NCI-H1092 (cell line): ENCODE measurements at places on chromosomes 13 and 19.

GRCh38 chr19:31290931-31291590 lies 58.2 kb downstream of the TSHZ3 start:
- DNase-seq: no peak

DNA sequence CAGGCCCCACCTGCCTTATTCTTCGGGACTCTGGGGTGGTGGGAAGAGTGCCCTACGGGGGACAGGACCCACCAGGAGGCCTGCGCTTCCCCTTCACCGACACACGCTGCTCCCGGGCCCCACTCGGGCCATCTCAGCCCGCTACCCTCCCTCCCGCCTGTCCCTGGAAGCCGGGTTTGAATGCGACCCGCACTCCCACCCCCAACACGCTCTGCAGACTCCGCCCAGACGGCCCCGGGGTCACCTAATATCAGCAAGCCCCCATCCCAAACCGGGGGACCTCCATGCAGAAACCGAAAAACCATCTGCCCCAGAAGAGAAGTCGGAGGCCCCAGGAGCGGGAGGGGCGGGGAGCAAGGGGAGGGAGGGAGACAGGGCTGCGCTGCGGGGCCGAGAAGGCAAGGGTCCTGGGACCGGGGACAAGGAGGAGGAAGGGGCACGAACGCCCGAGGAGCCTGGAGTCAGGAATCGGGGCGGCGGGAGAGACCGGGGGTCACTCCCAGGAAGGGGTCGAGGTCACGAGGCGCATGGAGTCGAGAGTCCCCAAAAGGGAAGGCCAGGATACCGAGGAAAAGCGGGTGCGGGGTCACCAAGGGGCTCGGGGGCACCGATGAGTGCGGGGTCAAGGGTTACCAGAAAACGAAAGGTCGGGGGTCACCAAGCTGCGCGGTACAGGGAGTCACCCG lies 766 bp downstream of the SBNO2 start:
- no peak for DNase-seq

DNA sequence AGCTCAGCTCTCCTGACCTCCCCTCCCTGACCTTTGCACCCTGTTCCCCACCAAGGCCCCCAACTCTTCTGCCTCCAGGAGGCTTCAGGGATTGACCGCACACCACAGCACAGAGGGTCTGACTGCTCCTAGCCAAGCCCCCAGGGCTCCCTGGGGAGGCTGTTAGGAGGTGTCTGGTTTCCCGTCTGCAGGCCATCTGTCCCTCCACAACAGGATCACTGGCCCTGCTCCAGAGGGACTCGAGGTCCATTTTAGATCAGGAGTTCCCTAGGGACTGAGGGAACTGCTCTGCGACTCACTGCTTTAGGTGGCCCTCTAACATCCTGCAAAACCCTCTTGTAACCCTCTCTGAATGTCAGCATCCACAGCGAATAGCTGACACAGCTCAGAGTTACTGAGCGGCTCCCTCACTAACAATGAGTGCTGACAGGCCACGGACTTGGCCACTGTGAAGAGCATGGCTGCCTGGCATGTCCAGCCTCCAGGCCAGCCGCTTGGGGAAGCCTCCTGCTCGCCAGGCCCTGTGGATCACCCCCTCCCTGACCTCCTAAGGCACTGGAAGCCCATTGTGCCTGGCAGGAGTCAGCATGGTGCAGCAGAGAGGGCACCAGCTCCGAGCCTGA lies 17.7 kb downstream of the GRIK5 start:
- peak; percentile 72 for DNase-seq

- DNase-seq: no peak
Observed at GRCh38 chr13:113875429-113875815, 11.5 kb upstream of the GAS6 start.

DNA sequence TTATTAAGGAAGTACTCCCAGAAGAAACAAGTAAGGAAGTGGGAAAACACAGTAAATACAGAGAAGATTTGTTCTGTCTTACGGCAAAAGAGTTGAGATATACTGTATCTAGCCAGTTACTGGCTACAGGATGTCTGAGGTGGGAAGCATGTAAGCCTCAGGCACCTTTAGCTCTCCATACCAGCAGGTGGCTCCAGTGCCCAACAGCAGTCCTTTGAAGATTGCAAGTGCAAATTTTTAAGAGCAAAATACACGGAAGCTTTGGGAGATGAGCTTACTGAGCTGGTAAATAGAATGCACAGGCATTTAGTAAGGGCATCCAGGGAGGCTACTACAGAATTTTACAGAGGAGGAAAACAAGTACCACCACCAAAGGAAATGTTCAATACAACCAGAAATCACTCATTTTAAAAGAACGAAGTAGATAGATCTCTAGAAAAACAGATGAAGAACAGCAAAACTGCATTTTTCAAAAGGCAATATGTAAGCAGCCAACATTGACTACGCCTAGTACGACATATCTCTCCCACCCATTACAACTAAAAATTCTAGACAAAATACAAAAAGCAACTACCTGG lies 57.9 kb upstream of the VSTM2B start:
- no peak for DNase-seq

DNA sequence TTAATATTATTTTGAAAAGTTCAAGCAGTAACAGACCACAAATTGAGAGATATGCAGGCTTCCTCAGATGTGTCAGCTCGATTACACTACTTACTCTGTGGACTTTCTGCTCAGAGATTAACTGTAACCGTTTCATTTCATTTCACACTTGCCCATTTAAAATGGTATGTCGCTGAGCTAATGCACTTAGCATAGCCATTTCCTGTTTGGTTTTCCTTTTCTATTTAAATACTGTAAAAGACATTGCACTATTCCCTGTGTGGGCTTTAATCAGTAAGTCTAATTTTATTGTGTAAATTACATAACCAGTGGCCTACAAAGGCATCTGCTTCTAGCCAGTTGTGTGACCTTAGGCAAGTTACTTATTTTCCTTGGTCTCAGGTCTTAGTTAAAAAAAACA lies 237.6 kb downstream of the LACC1 start:
- no peak for DNase-seq

DNA sequence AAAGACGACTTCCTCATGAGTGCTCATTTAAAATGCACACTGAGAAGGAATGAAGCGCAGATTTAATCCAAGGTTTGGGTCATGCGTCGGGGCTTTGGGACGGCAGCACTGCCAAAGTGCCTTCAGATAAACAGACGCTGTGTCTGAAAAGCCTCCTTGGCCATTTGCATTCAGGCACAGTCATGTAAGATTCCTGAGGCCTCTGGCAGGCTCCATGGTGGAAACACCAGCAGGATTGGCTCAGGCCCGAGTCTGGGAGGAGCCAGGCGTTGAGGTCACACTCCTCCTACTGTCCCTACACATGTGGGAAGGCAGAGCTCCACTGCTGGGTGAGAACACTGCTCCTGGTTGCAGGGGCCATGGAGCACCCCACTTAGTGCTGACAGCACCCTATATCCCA lies 113.3 kb upstream of the KL start:
- no peak for DNase-seq

DNA sequence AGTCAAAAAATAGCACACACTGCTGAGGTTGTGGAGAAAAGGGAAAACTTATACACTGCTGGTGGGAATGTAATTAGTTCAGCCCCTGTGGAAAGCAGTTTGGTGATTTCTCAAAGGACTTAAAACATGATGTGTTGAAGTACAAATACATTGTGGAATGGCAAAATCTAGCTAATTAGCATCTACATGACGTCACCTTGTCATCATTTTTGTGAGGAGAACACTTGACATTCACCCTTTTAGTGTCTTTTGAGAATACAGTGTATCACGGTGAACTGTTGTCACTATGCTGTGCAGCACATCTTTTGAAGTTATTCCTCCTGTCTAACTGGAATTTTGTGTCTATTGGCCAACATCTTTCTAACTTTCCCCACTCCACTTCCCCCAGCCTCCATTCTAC lies 5.6 kb downstream of the OR7A10 start:
- DNase-seq: no peak

GRCh38 chr13:76860706-76861105 lies 25.5 kb downstream of the KCTD12 start:
- DNase-seq: no peak

- no peak for DNase-seq
Observed at GRCh38 chr13:67075239-67075638, 154.9 kb downstream of the PCDH9 start.

GRCh38 chr13:31455581-31455980 lies 255.8 kb downstream of the B3GLCT start:
- no peak for DNase-seq

- no peak for DNase-seq
Observed at GRCh38 chr13:112742583-112742982, 52.7 kb downstream of the ATP11A start.

GRCh38 chr19:41935760-41936415 lies 7.6 kb upstream of the ERFL start:
- no peak for DNase-seq

DNA sequence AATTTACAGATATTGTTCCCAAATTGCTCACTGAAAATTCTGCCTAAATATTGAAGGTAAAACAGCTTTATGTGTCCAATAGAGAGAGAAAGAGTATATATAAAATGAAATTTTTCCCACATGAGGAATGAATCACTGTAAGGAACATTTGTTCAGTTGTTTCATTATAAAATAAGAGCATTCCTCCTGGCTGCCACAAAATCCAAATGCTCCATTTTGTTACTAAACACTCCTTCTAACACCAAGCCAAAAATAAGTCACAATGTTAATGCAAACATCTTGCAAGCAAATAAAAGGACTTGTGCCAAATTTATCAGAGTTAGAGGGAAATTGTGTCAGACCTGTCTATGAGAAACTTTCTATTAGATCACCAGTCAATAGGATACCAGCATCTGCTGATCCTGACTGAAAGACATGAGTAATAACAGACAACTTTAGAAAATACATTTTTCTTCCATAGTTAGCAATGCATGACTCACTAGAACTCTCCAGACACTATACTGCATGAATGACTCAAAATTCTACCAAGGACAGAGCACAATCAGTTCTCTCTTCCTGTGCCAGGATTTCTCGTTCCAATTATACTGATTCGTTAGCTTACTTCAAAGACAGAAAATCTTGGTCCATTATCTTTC lies 83.5 kb upstream of the FNDC3A start:
- DNase-seq: no peak

DNA sequence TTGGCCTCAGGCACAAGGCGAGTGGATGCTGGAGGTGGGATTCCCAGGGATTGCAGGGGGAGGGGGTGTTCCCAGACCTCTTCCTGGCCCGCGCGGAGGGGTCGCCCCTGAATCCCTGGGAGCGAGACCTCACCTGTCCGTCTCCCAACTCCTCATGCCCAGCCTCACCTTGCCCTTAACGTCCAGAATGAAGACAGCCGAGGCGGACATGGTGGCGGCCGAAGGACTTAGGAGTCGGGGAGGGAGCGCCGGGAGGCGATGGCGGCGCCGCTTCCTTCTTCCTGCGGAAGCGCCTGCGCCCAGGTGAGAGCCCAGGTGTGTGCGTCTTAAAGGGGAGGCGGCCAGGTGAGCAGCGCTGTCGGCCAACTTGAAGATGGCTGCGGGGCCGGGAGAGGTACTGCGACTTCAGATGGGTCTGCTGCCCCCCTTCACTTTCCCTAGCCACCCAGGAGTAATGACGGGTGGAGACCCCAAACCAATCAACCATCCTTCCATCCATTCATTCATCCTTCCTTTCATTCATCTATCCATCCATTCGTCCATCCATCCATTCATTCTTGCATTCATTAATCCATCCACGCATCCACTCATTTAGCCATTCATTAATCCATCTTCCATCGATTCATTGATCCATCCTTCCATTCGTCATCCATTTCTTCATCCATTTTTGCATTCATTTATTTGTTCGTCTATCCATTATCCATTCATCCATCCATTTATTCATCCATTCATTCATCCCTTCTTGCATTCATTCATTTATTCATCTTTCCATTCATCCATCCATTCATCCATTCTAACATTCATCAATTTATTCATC lies at the start of gene AP1M2:
Gene AP1M2, minus strand, starts transcription at position 291 of the 817 bp plus-strand sequence. Its CDS starts 81 bp downstream, at position 210.
- DNase-seq: no peak

DNA sequence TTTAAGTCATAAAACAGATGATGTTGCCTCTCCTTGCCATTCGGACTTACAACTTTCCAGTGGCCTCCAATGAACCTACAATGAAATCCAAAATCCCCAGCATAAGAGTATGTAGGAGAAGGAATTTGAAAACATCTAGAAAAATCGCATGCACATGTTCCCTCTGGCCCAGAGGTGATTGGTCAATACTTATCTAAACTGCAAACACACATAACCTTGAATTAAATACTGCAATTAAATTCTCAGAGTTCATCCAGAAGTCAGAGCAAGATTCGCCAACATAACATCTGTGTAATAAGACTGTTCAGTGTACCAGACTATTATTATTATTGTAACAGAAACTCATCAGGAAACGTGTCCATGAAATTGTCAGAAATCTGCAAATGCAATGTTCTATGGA lies 82.2 kb upstream of the USP29 start:
- DNase-seq: no peak

GRCh38 chr13:93700115-93700514 lies 473.5 kb downstream of the GPC6 start:
- DNase-seq: no peak

DNA sequence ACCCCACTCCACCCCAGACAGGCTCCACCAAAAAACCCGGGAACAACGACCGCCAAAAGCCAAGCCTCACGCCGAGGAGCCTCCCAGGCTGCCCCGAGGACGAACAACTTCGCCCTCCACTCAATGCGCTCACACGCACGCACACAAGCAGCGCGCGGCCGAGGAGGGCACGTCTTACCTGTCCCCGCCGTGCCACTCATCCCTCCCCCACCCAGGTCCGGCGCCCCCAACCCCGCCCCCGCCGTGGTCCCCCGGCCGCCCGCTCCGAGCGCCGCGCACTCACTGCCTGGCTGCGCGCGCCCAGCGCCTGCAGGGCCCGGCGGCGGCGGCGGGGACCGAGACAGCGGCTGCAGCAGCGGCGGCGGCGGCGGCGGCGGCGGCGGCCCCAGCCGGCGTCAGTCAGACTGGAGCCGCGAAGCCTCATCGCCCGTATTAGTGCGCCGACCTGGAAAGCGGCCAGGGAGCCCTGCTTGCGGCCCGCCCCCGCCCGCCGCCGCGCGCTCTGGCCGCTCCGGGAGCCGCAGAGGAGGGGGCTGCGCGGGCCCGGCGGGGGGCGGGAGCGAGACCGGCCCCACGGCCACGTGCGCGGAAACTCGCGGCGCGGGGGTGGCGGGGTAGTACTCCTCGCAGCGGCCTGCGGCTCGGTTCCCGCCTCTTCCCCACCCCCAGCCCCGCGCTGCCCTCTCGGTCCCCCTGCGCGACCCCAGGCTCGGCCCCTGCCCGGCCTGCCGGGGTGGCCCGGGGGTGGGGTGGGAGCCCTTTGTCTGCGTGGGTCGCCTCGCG lies at the start of gene SMAD9:
Gene SMAD9, minus strand, starts transcription at position 406 of the 783 bp plus-strand sequence. CDS start 40,549 bp downstream, outside the sequence.
- peak; percentile 68 for DNase-seq

DNA sequence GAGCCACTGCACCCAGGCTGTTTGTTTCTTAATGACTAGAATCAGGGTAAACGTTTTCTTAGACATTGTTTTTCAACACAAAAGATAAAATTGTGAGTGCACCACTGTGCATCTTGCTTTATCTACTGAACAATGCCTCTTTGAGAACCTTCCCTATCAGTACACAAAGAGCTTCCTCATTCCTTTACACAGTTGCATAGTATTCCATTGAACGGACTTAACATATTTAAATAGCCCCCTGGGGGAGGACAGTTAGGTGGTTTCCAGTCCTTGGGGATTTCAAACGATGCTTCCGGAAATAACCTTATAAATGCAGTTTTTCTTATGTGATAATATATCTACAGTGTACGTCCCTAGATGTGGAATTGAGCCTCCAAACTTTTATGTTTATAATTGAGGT lies 8.6 kb downstream of the POLD1 start:
- DNase-seq: no peak
